GM23248 (cell line): ENCODE measurements at places on chromosomes 16 and 17. TPM values are rescaled to one million over a fixed set of nuclear protein-coding genes. Genes with fewer than 3 reads are reported as not detected.

- no peaks in the 10 kb centered on the region for H3K27me3 ChIP-seq
- H3K4me3 ChIP-seq = no peak overlapping the region
- peak; percentile 2 for DNase-seq
- peaks cover 13% of the 10 kb centered on the region; the same call in 1 of the 2 replicates for H3K4me1 ChIP-seq
- H3K27ac ChIP-seq = no peak overlapping the region
- H3K36me3 ChIP-seq = no peaks in the 10 kb centered on the region
Observed at GRCh38 chr17:36980280-36980761, 31.6 kb downstream of the AATF start.

- no peaks in the 10 kb centered on the region for H3K27me3 ChIP-seq
- H3K4me1 ChIP-seq = peaks cover 18% of the 10 kb centered on the region
- no peaks in the 10 kb centered on the region for H3K36me3 ChIP-seq
- DNase-seq = no peak
- no peak overlapping the region for H3K4me3 ChIP-seq
Observed at GRCh38 chr16:72482695-72483094, 310.7 kb upstream of the PMFBP1 start.

The CD68 gene
- polyA plus RNA-seq = 84.5 and 88.1 TPM in 2 replicates

GRCh38 chr16:57786632-57787518 is 15.4 kb downstream of the KIFC3 start:
- DNase-seq = peak; percentile 59
- H3K36me3 ChIP-seq = peaks cover 9% of the 10 kb centered on the region; the same call in 1 of the 2 replicates
- H3K4me1 ChIP-seq = no peaks in the 10 kb centered on the region
- H3K4me3 ChIP-seq = no peak overlapping the region
- no peak overlapping the region for H3K27ac ChIP-seq
- H3K27me3 ChIP-seq = no peaks in the 10 kb centered on the region

DNA sequence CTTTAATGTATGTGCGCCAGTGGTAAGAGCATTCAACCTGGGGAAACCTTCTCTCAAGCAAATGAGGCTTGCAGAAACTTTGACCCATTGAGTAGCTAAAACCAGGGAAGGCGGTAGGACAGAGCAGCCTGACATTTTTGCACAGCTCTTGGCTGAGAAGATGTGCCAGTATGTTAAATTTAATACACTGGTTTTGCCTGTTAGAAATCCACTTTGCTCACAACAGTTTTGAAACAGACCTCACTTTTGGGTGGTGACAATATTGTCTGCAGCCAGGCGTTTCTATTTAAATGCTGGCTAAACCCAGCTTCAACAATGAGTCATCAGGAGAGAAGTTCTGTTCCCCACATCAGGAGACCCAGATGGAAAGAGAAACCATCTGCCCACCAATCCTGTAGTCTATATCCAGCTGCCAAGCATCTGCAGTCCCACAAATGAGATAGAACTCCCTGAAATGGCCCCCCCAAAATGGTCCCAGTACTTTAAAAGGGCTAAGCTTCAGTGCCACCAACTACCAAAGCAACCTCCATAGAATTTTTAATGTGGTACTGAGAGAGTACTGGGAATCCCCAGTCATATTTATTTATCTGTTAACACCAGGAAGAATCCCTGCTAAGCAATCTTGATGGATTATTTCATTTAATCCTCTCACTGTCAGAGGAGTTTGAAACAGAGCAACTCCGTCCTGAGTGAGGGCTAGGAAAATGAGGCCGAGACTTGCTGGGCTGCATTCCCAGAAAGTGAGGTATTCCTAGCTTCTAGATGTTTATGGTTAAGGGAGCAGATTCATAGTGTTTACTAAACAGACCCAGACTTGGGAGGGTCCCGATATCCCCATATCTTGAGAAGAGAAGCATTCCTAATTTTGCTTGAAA is 29.0 kb upstream of the CLEC3A start:
- peak; percentile 79 for DNase-seq
- H3K36me3 ChIP-seq = no peaks in the 10 kb centered on the region
- H3K4me1 ChIP-seq = peaks cover 13% of the 10 kb centered on the region; the same call in 1 of the 2 replicates
- peak overlapping the region; percentile 55 for H3K27ac ChIP-seq
- H3K4me3 ChIP-seq = peak overlapping the region; percentile 57
- H3K27me3 ChIP-seq = no peaks in the 10 kb centered on the region

GRCh38 chr16:4376893-4377572 is 5.4 kb downstream of the VASN start:
- no peaks in the 10 kb centered on the region for H3K27me3 ChIP-seq
- H3K4me1 ChIP-seq = peaks cover 57% of the 10 kb centered on the region
- peak overlapping the region; percentile 100 for H3K4me3 ChIP-seq

DNA sequence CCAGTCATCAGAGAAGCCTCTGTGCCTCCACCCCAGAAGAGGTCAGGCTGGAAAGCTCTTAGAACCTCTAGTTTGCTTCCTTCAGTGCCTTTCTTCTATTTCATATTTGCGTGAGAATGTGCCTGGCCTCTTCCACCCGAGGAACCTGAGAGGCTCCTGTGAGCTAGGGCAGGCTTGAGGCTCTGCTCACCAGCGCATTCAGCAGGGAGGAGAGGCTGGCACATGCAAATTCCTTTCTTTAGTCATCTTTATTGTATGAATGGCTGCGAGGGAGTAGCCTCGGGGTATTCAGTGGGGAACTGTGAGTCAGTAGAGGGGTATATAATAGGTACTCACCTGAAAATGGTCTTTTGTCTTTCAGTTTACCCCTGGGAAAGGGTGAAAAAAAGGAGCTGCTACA is 268.3 kb downstream of the ABCC12 start:
- no peak overlapping the region for H3K4me3 ChIP-seq
- peaks cover 8% of the 10 kb centered on the region; the same call in 1 of the 2 replicates for H3K4me1 ChIP-seq
- H3K27me3 ChIP-seq = peaks cover 13% of the 10 kb centered on the region
- DNase-seq = peak; percentile 34
- no peaks in the 10 kb centered on the region for H3K36me3 ChIP-seq

- no peak overlapping the region for H3K27ac ChIP-seq
- no peak for DNase-seq
- H3K4me3 ChIP-seq = no peak overlapping the region
- H3K36me3 ChIP-seq = no peaks in the 10 kb centered on the region
- H3K27me3 ChIP-seq = no peaks in the 10 kb centered on the region
Observed at GRCh38 chr16:24052329-24053098, 203.6 kb upstream of the CACNG3 start.

DNA sequence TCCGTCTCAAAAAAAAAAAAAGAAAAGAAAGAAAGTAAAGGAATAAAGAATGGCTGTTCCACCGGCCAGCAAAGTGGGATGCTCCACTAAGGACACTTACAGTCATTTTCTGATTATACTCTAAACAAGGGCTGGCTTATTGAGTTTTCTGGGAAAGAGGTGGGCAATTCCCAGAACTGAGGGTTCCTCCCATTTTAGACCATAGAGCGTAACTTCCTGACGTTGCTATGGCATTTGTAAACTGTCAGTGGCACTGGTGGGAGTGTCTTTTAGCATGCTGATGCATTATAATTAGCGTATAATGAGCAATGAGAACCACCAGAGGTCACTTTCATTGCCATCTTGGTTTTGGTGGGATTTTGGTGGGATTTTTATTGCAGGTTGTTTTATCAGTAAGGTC is 58.0 kb downstream of the PIGL start:
- H3K4me1 ChIP-seq = peaks cover 14% of the 10 kb centered on the region
- H3K4me3 ChIP-seq = no peak overlapping the region
- H3K27me3 ChIP-seq = no peaks in the 10 kb centered on the region

GRCh38 chr16:3949287-3949686 is 68.8 kb upstream of the CREBBP start:
- DNase-seq = no peak
- H3K27ac ChIP-seq = no peak overlapping the region
- H3K27me3 ChIP-seq = no peaks in the 10 kb centered on the region
- peaks cover 41% of the 10 kb centered on the region for H3K4me1 ChIP-seq
- H3K36me3 ChIP-seq = no peaks in the 10 kb centered on the region

DNA sequence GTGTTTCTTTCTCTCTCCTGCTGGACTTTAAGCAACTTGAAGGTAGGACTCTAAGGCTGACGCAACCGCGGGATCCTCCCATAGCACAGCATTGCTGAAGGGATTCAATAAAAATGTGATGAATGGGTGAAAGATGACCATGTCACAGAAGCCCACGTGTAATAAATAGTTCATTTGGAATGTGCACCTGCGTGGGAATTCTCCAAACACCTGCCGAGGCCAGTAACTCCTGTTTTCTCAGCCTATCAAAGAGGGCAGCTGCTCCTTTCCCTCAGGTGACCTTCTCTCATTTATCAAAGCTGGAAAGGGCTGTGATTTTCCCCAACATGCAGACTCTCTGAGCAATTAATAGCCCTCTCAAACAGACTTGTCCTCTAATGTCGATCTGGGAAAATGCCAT is 235.7 kb downstream of the STX8 start:
- no peaks in the 10 kb centered on the region for H3K27me3 ChIP-seq
- no peak overlapping the region for H3K4me3 ChIP-seq
- no peak for DNase-seq
- H3K4me1 ChIP-seq = no peaks in the 10 kb centered on the region
- no peak overlapping the region for H3K27ac ChIP-seq

- H3K27ac ChIP-seq = no peak overlapping the region
- no peaks in the 10 kb centered on the region for H3K27me3 ChIP-seq
- DNase-seq = peak; percentile 65
- no peaks in the 10 kb centered on the region for H3K36me3 ChIP-seq
Observed at GRCh38 chr16:11253009-11253994, 2.7 kb downstream of the SOCS1 start.

- H3K36me3 ChIP-seq = no peaks in the 10 kb centered on the region; the same call in 1 of the 2 replicates
- DNase-seq = no peak
- no peaks in the 10 kb centered on the region for H3K4me1 ChIP-seq
- no peak overlapping the region for H3K27ac ChIP-seq
Observed at GRCh38 chr16:47395733-47396498, 64.9 kb downstream of the ITFG1 start.
